Testis (tissue), 5 donors: ENCODE measurements at places on chromosomes 5 and 9. TPM values are rescaled to one million over a fixed set of nuclear protein-coding genes. Genes with fewer than 3 reads are reported as not detected.

DNA sequence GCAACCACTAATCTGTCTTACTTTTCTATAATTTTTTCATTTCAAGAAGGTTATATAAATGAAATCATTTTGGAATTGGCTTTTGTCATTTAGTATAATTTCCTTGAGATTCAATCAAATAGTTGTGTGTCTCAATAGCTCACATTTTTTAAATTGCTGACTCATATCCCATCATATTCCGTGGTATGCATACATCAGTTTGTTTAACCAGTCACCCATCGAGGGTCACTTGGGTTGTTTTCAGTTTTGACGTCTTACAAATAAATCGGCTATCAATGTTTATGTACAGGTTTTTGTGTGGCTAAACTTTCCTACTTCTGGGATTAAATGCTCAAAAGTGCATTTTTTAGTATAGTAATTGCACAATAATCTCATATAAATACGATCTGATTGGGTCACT lies 185.5 kb downstream of the TAF11L14 start:
- DNase-seq = no peak

- no peak for DNase-seq
Observed at GRCh38 chr9:21831841-21832509, 29.5 kb downstream of the MTAP start.

DNA sequence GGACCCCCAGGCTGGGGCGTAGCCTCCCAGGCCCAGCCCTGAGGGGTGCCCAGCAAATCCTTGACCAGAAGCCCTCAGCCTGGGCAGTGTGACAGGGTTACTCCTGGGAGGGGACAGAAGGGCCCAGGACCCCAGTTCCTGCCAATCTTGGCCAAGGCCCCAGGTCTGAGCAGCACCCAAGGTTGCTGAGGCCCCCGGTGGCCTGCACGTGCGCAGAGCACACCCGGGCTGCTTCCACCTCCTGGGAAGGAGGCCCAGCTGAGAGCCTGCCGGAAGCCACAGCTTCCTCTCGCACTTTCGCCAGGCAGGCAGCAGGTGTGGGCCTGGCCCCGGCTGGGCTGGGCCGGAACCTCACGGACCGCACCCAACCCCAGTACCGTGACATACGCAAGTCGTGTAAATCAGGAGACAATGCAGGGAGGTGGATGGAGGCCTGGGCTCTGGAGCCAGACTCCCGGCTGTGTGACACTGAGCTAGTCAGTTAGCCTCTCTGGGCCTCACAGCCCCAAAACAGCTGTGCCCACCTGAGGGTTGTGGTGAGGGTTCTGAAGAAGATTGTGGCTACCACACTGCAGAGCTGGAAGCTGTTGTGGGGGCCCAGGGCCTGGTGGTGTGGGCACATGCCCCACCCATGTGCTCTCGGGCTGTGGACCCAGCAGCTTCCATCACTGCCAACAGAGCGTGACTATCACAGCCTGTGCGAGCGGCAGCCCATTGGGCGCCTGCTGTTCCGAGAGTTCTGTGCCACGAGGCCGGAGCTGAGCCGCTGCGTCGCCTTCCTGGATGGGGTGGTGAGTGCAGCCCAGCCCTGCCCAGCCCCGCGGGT lies 5.1 kb downstream of the GRK6 start:
- no peak for DNase-seq

DNA sequence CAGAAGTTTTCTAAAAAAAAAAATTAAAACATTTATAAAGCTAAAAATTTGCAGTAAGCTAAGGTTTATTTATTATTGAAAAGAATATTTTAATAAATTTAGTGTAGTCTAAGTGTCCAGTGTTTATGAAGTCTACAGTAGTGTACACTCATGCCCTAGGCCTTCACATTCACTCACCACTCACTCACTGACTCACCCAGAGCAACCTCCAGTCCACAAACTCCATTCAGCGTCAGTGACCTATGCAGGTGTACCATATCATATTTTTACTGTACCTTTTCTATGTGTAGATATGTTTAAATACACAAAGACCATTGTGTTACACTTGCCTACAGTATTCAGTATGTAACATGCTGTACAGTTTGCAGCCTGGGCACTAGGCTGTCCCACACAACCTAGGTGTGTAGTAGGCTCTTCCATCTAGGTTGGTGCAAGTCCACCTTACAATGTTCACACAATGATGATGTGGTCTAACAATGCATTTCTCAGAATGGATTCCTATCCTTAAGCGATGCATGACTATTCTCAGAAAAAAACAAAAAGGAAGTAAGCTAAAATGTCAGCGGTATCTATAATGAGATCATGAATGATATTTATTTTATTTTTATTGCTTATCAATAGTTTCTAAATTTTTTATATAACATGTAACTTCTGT lies 336.7 kb downstream of the AGTPBP1 start:
- no peak for DNase-seq

DNA sequence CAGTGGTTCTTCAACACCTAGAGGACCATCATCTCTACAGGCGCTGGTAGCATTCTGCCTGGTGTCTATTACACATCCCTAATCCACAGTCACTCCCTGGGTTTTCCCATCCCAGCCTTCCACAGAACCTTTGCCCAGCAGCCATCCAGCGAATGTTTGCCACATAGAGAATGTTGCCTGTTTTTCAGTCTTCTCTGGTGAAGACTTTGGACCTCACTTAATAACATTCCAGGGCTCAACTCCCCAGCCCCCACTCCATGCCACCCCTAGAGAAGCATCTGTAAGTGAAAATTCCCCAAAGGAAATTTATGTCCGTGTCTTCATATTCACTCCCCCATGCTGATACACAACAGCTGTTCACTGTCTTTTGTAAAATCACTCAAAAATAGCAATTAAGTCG lies 249.6 kb downstream of the AOPEP start:
- DNase-seq = no peak

- no peak for DNase-seq
Observed at GRCh38 chr5:58797021-58797420, 214.1 kb downstream of the RAB3C start.

GRCh38 chr5:63919763-63920478 lies 42.3 kb downstream of the HTR1A start:
- DNase-seq = no peak

- no peak for DNase-seq
Observed at GRCh38 chr9:72205513-72205912, 56.3 kb downstream of the GDA start.

- DNase-seq = no peak
Observed at GRCh38 chr5:142422429-142422828, 97.6 kb upstream of the SPRY4 start.

DNA sequence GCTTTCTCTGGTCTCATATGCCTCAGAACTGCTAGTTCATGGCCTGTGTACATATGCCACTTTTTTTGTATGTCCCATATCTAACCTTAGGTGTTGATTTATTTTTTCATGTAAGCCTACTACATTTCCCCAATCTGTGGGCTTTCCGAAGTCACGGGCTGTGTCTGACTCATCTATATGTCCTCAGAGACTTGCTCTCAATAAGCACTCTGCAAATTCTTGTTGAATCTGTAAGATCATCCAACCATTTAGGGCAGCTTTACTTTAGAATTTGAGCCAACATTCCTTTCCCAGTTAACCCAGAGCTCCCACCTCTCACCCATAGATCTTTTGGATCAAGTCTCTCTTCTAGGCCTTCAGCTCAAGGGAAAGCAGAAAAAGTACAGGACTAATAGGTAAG lies 263.4 kb downstream of the SEC61B start:
- DNase-seq = no peak

DNA sequence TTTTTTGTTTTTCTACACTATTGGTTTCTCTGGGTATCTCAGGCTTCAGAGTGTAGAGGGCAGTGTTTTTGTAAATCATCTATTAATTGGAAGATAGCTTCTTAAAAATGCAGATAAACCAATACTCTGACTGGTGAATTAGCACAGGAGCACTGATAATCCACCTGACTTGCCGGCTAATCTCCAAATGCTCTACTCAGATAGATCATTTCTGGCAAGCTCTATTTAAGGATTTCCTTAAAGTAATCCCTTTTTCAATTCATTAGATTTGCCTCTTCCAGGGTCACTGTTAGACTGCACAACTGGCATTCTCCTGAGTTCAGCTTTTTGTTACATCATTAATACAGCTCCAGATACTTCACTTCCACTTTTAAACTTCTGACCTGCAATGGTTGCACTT lies 1390.3 kb upstream of the NUDT12 start:
- no peak for DNase-seq

- DNase-seq = no peak
Observed at GRCh38 chr5:67935908-67936566, 279.5 kb upstream of the PIK3R1 start.

DNA sequence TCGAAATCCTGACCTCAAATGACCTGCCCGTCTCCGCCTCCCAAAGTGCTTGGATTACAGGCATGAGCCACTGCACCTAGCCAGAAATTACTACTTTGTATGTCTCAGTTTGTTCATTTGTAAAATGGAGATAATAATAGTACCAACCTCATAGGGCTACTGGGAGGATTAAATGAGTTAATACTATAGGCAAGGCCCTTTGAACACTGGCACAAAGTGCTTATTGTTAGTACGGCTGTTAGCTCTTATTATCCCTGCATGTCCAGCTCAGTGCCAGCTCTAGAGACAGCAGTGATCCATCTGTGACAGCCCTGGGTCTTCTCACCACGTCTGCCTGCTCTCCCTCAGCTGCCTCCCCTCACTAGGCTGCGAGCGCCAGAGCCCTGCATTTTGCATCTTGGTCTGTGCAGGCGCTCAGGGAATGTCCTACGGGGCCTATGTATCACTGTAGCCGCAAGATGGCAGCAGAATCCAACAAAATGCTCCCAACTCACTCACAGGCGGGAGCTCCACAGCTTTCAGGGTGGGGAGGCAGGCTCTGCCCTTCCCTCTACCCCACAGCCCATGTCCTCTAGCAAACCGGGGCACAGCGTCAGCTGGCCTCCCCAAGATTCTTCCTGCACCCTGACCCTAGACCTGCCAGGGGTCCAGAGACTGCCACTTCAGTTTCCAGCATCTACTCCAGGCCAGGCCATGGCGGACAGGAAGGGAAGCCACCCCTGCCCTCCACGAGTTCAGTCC lies 17.7 kb upstream of the AKNA start:
- peak; percentile 81 for DNase-seq

GRCh38 chr5:171478946-171479775 lies 59.7 kb downstream of the FGF18 start:
- no peak for DNase-seq

DNA sequence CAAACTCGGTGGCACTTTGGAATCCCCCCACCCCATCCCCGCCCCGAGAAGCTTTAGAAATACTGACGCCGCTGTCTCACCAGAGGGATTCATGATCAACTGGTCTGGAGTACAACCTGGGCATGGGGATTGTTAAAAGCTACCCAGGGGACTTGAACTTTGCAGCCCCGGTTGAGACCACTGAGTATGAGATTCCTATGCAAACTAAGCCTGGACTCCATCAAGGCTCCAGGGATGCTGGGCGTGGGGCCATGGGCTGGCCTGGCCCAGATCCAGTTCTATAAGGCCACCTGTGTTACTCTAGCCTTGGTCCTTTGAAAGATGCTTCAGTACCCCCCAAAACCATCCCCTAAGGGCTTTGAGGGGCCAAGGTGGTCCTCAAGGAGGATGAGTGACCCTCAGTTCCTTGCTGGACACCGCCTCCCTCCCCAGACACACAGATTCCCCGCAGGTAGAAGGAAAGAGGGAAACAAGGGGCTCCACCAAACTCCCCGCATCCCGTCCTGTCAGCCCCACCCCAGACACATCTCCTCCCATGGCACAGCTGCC lies 68.5 kb downstream of the MRPL36 start:
- DNase-seq = peak; percentile 7

DNA sequence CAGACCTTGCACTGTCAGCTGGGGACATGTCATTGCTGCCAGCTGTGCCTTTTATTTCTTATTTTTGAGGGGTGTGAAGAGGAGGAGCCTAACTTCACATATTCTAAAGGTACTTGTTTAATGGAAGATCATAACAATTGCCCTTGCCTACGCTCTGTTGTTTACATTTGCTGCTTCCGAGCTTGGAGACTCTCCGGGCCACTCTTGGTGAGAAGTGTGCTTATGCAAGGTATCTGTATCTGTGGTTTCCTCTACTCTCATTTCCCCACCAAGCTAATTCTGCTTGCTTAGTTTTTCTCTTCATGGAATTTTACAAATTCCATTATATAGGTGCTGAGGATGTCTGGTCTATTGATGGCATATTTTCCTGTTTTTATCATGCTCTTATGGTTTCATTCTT lies 105.3 kb downstream of the RASGRF2 start:
- no peak for DNase-seq

GRCh38 chr9:137027369-137028262 lies at the start of gene ABCA2:
Gene ABCA2 (minus strand): TSS chr9:137028237. CDS start chr9:137028140, 97 bp downstream.
- no peak for DNase-seq

The RBM18 gene
- total RNA-seq = 11.8 TPM

The CYFIP2 gene
- 41.4 TPM for total RNA-seq

The ARHGEF28 gene
- 8.7 TPM for total RNA-seq

The LAMC3 gene
- total RNA-seq = 136 TPM

The MEGF9 gene
- total RNA-seq = 8.2 TPM

The SLC25A48 gene
- 0.71 TPM for total RNA-seq

The PPP2R2B gene
- total RNA-seq = 32.0 TPM

The GCNT4 gene
- 1.8 TPM for total RNA-seq

The SLC45A2 gene
- 1.6 TPM for total RNA-seq
